Stimulated activated CD4-positive, alpha-beta T cell treated with anti-CD3 and anti-CD28 coated beads, Interleukin-12 subunit alpha, Interleukin-12 subunit beta, amount 100 ng/mL, for 24 hours (primary cell): ENCODE measurements at places on chromosomes 12 and 14.

- no peak for DNase-seq
Measured at GRCh38 chr12:105109465-105110212, 2.1 kb downstream of the WASHC4 start.

GRCh38 chr14:89420502-89420901 is 3.5 kb upstream of the FOXN3 start:
- DNase-seq: no peak

DNA sequence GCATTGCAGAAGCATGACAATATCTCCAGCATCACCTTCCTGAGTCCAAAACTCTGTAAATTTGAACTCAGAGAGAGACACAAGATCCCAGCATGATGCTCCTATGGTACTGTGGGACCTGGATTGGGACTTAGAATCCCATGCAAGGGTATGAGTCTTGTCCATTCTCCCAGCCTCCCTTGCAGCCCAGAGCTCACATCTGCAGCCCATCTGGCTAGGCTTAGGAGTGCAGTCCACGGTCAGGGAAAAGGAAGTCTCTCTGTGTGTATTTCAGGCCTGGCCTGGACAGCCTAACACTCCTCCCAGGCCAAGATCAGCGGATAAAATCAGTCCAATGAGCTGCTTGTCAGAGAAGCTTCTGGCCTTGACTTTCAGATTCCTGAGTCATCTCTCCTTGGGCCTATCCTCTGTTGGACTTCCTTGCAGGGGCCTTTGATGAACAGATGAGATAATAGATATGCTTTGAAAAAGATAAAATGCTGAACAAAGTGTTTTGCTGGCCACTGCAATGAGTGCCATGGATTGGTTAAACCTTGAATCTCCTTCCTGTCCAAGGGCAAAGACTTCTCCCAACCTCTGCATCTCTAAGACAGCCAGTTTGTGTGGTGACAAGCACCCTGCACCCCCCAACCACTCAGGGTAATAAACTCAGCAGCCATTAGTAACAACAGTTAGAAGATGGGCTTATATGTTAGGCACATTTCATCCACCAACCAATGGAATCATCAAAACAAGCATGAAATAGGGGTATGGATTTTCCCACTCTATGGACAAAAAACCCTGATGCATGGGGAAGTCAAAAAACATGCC is 412.8 kb upstream of the TBX3 start:
- DNase-seq: no peak

GRCh38 chr14:100015251-100015655 is 50.0 kb upstream of the EVL start:
- no peak for DNase-seq

DNA sequence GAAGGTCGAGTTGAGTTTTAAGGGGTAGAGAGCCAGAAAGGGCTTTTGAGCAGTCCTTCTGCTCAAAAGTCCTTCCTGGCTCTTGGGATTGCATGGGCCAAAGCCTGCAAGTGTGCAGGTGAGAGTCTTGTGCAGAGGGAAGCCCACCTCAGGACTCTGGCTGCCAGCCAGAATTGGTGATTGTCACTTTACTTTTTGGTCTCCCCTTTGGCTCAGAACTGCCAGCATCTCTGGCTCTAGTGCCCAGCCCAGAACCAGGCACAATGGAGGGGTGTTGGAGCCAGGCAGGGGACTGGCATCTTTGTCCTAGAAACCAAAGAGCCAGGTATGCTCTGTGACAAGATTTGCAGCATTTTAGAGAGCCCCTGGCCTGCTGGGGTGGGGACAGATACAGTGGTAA is 23.5 kb downstream of the FAM222A start:
- no peak for DNase-seq

DNA sequence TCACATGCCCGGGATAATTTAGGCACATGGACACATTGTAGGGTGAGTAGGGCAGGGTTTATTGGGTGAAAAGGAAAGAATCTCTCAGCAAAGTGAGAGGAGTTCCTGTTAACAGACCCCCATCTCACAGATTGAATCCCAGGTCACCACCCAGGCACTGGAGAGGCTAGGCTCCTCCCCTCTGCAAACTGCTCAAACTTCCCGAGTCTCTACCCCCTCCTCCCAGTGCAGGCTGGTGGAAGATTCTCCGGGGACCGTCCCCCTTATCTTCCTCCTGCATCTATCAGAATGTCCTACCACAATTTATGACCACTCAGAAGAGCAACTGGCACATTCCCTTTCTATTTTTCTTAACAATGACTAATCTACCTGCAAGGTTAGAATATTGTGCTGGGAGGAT is 126.0 kb downstream of the NTF3 start:
- DNase-seq: no peak

DNA sequence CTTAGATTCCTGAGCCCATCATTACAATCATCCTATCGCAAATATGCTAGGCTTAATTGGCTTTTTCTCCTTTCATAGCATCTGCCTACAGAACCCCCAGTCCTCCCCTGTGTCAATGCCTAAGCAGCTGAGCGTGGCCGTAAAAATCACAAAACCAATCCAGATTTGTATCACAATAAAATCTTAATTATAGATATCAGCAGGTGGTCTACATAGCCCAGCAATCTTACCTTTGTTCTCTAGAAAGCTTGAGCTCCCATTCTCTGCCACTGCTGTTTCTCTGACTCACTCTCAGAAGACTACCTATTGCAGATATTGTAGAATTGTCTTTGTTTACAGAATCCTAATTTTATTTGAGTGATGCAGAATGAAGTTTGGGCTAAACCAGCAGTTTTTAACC is 37.9 kb upstream of the PPM1A start:
- no peak for DNase-seq

DNA sequence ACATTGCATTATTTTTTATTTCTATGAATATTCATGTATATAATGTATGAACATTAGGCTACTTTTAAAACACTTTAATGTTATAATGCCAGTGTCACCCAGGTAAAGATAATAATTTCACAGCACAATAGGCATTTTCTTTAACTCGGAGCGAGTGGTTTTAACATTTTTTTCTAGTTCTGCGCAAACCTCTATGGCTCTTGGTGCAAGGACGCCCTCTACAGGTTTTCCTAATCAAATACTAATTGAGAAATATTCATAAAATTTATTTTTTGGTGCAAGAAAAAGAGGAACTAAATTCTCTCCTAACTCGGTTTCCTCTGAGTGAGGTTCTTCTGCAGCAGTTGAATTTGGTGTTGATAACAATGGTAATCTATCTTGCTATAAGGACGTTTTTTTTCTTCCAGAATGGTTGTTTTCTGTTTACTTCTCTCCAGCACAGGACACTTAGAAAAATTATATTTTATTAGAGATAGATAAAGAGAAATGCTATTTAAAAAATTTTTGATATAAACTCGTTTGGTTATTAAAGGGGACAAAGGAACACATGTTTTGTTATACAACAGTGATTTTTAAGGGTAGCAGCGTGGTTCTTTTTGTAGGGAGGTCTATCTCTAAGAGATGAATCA is 2.4 kb upstream of the WIF1 start:
- no peak for DNase-seq

GRCh38 chr12:123388951-123389559 is 5.1 kb downstream of the KMT5A start:
- no peak for DNase-seq

DNA sequence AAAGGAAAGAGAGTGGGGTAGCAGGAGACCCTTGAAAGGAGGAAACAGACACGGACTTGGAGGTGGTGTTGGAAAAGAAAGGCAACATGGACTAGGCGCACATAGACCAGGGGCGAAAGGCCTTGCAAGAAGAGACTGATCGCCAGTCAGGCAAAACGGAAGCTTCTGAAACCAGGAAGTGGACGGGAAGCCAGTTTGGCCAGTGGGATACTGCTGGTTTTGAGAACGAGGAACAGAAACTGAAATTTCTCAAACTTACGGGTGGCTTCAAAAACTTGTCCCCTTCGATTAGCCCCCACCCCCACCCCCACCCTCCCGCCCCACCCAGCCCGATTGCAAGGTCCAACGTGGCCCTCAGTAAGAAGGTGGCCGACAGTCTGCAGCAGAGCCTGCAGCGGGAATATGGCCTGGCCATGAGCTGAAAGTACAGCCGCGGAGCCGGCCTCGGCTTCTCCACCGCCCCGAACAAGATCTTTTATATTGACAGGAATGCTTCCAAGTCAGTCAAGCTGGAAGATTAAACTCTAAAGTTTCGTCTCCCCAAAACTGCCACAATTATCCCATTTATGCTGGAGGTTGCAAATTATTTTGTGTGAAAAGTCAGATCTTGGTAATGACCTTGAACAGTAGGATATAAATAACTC is 364.7 kb downstream of the BCAT1 start:
- no peak for DNase-seq

- no peak for DNase-seq
Measured at GRCh38 chr14:37172024-37172869, at the start of gene SLC25A21. Gene SLC25A21, minus strand, starts transcription at chr14:37172606.

DNA sequence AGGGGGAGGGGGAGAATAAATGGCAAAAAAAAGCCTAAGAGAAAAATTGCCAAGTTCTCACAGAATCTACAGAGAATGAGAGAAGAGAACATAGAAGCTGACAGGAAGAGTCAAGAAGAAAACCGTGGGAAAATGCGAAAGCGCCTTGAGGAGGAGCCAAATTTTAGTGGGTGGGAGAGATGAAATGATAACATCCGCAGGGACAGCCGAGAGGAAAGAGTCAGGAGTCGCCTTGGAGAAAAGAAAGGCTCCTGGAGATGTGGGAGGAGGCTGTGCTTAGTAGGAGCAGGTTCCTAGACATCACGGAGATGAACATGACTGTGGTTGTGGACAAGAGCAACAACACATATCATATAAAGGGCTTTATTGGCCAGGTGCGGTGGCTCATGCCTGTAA is 49.4 kb downstream of the PHLDA1 start:
- DNase-seq: no peak

DNA sequence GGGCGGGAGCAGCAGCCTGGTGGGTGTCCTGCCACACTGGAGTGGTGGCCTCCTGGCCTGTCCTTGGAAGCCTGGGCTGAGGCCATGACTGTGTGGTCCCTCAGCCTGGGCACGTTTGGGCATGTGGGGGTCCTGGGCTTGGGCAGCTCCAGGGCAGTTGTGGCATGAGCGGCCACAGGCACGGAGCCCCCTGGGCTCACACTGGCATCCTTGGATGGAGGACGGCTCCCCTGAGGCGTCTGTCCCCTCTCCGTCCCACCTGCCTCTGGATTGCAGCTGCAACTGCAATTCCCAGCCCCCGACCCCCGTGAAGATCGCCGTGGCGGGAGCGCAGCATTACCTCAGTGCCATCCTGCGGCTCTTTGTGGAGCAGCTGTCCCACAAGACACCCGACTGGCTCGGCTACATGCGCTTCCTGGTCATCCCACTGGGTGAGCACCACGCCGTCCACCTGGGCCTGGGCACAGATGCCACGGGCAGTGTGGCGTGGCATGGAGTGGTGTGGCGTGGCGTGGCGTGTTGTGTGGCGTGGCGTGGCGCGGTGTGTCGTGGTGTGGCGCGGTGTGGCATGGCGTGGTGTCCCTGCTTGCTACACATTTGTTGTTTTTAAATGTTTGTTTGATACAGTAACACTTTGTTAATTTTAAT is 15.1 kb upstream of the TEX22 start:
- no peak for DNase-seq

DNA sequence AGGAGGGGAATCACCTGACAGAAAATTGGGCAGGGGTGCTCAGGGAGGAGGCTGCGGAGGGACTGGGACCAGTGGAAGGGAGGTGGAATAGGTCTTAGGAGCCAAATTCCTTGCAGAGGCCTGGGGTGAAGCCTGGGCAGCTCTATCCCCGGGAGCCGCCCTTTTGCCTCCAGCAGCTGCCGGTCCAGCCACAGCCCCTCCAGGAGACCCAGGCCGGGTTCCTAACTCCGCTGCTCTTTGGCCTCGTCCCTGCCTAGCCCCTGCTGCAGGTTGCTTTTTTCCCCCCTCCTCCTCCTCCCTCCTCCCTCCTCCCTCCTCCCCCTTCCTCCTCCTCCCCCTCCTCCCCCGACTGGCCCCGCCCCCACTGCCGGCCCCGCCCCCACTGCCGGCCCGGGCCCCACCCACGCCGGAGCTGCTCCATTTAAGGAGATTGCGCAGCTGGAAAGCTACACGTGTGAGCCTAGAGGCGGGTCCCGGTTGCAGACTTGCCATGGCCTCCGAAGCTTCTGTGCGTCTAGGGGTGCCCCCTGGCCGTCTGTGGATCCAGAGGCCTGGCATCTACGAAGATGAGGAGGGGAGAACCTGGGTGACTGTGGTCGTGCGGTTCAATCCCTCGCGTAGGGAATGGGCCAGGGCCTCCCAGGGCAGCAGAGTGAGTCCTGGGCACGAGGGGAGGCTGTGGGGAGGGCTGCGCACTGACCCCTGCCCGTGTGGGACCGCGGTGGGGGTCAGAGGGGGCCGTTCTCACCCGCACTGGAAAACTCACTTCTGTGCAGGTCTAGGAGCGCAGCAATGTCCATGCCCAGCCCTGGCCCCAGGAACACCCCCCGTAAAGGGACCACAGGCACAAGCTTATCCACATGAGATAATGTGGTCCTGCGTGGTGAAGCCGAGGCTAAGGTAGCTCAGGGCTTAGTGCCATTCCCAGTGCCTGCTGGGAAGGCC is at the start of gene TCL1B:
Gene TCL1B, plus strand, starts transcription at position 449 of the 945 bp plus-strand sequence. Its CDS starts 42 bp downstream, at position 491.
- no peak for DNase-seq

- DNase-seq: no peak
Measured at GRCh38 chr12:21543151-21543550, 17.1 kb downstream of the SPX start.

GRCh38 chr12:5581019-5581418 is 149.1 kb downstream of the NTF3 start:
- DNase-seq: no peak

DNA sequence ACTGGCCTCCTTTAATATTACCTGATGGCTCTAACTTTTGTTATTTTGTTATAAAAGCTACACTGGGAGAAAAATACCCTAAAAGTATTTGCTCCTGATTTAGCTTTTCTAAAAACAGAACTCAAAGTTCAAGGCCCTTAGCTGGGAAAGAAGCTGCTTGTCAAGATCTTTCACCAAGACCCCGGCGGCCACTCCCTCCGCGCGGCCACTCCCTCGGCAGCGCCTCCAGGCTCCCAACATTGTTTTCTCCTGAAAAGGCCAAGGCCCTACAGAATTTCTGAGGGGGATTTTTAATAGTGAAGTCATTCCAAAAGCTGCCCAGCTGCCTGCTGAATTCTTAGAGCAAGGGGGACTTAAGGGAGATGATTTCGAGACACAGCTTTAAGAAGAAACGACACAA is 96.4 kb downstream of the NTN4 start:
- DNase-seq: no peak

- DNase-seq: no peak
Measured at GRCh38 chr12:40646911-40647310, 45.3 kb upstream of the CNTN1 start.

GRCh38 chr12:131642771-131643170 is 68.1 kb upstream of the SFSWAP start:
- no peak for DNase-seq

DNA sequence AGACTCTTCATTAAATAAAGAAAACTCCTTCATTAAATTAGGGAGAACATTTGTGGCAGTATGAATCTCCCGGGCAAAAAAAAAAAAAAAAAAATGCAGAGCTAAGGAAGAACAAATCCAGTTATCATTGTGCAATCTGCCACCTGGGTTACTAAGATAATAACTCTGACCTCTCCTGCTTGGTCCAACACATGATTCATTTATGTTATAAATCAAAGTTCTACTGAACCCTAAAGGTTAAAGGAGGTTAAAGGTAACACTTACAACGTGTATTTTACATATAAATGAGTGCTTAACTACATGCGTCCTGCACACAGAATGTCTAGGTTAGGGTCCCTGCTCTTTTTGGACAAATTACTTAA is 4.2 kb downstream of the TGFB3 start:
- no peak for DNase-seq
